ENCODE measurements at places on chromosomes 4 and X. TPM values are rescaled to one million over a fixed set of nuclear protein-coding genes. Genes with fewer than 3 reads are reported as not detected.

PLP1 gene
- total RNA-seq, result 55.4 TPM

GRCh38 chrX:54411732-54412131 is 28.5 kb upstream of the TSR2 start:
- DNase-seq, result no peak

BEND4 gene
- 1.2 TPM for total RNA-seq

GRCh38 chrX:149010853-149011224 is 494.3 kb downstream of the IDS start:
- DNase-seq, result no peak

DNA sequence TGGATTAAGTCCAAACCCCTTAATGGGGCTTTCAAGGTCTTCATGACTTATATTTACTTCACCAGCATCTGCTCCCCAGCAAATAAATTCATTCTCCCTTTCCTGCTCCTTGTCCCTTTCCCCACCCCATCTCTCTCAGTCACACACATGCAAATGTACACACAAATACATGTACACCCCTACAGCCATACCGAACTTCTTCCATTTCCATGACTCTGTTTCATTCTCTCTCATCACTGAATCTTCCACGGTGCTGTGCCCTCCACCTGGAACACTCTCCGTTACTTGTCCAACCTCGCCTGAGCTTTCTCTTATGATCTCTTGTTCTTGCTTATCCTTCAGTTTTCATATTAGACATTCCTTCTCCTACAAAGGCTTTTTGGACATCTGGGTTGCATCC is 22.0 kb upstream of the RPA4 start:
- no peak for DNase-seq

DNA sequence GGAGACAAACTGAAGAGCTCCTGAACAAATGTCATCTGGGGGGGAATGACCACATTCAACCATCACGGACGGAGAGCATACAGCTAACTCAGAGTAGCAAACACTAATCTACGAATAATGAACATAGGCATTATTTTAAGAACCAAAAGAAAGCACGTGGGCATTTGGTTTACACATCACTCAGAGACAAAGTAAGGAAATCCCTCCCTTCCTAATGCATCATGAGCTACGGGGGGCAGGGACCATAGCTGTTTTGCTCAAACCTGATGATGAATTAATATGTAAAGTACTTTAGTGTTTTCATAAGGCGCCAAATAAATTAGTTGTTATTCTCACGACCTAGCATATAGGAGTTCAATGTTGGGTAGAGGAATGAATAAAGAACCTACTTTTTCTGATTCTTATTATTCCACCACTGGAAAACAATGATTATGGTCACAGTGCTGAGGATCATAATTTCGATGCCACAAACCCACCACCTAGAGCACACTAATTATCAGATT is 11.7 kb upstream of the TMEM156 start:
- no peak for DNase-seq

- no peak for DNase-seq
Observed at GRCh38 chr4:169024762-169025161, 14.7 kb upstream of the CBR4 start.

Data from sigmoid colon (tissue), 7 donors.